ENCODE measurements at places on chromosomes 5 and 9. TPM values are rescaled to one million over a fixed set of nuclear protein-coding genes. Genes with fewer than 3 reads are reported as not detected.

Gene CMYA5
- 0.15 TPM for total RNA-seq

Gene F12
- 36.8 TPM for total RNA-seq

Gene CER1
- total RNA-seq, result not detected

Gene PCDHB12
- 0.15 TPM for total RNA-seq

Gene MSMP
- 145 TPM for total RNA-seq

Gene FOXD4L3
- total RNA-seq, result not detected

Gene C5orf52
- total RNA-seq, result not detected

Gene C1QTNF2
- 0.04 TPM for total RNA-seq

DNA sequence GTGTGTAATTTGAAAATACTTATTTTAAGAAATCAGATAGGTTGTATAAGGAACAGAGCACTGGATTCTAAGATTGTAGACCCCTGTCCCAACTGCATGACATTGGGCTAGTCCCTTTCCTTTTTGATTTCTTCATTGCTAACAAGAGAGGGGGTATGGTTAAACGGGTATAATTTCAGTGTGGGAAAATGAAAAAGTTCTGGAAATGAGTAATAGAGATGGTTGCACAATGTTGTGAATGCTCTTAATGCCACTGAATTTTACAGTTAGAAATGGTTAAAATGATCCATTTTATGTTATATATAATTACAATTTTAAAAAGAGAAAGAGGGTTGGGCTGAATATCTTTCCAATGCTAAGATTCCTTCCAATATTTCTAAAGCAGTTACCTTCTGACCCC is 103.3 kb upstream of the LHFPL2 start:
- no peak for DNase-seq

- no peak for DNase-seq
Observed at GRCh38 chr9:13500034-13500433, 220.5 kb upstream of the MPDZ start.

- no peak for DNase-seq
Observed at GRCh38 chr9:32128546-32128945, 255.9 kb upstream of the ACO1 start.

DNA sequence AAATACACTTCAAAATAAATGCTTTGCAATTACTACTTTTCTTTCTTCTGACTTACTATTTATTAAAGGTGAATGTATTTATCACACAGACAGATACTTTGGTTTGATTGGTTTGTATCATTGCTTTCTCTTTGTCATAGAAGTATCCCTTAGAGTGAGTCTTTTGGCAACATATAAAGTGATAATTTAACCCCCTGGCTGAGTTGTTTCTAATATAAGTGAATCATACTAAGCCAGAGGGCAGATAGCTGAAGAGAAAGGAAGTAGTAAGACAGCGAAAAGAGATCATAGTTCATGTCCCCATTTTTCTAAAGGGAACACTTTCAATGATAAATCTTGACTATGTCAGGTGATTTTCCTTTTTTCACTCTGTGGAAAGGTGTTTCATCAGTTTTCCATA is 38.6 kb downstream of the CAMK4 start:
- peak; percentile 50 for DNase-seq

- no peak for DNase-seq
Observed at GRCh38 chr9:126457175-126457547, 130.5 kb downstream of the MVB12B start.

- no peak for DNase-seq
Observed at GRCh38 chr5:121731377-121731776, 120.3 kb upstream of the FTMT start.

GRCh38 chr9:27386571-27387091 is 89.7 kb upstream of the EQTN start:
- no peak for DNase-seq

GRCh38 chr5:594226-594860 is 17.8 kb upstream of the CEP72 start:
- no peak for DNase-seq

DNA sequence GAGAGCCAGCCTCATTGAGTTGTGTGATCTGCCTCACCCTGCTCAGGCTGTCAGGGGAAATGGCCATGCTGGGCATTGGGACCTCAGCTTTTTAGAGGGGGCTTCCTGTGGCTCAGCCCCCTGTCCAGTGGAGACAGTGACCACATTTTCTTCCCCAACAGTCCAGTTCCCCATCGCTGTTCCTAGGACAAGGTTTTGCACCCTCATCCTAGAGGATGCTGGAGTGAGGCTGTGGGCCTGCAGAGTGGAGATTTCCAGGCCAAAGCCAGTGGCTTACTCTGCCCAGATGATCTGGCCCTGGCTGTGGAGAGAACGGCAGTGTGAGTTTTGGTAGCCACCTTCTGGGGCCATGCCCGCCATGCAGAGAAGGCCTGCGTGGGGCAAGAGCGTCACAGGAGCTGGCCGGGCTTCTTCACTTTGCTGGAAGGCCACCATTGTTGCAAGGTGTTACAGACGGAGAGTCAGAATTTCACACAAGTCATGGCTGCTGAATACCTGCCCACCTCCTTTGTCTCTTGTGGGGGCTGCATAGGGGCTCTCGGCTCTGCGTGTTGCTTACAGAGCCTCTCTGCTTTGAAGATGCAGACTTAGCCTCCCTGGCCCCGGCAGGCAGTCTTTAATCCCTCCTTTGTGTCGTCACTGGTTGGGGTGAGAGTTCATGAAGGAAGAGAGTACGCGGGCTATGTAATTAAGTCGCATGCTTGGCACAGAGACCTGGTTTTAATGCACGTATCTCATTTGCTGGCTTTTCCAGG is 35.2 kb upstream of the PITX1 start:
- DNase-seq, result no peak

GRCh38 chr9:70880535-70880934 is 240.9 kb downstream of the TRPM3 start:
- no peak for DNase-seq

DNA sequence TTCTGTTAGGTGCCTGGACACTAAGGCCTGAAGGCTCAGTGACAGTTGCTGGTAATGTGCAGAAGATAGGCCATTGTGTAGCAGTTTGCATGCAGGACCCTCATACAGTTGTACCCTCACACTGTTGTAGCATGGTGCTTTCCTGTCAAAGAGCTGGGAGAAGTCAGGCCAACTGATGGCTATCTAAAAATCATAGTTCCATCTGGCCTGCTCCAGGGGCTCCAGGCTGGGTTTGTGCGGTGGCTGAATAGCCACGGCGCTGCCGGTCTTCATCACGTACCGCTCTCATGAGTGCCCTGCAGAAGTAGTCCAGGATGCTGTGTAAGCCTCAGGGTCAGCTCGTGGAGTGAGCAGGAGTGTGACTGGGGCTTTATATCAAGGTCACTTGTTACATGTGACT is 12.2 kb downstream of the SECISBP2 start:
- no peak for DNase-seq

Data from PC-3 (cell line).